ENCODE measurements at places on chromosomes 2 and 18.

GRCh38 chr2:120892967-120893667 lies 157.4 kb downstream of the GLI2 start:
- DNase-seq: no peak

DNA sequence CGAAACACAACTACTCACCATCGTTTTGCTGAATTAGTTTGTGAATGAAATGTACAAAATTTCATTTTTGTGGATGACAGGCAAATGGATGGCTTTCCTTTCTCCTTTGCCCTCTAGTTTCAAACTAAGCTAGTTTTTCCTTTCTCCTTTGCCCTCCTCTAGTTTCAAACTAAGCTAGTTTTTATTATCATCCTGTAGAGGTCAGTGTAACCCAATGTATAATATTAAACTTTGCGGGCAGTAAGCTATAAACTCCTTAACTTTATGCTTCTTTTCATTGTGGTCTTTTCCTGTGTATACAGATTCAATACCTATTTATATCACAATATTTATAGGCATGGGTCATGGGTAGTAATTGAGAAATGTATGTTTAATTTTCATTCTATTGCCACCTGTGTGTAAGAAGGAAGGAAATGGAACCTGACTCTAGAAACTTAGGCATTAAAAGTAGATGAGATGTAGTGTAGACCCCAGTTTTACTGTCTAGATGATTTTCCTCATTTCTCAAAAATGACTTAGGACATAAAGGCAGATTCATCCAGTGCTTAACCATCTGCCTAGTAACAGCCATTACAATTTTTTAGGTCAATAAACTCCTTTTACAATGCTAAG lies 58.1 kb downstream of the MAP3K19 start:
- no peak for DNase-seq

- no peak for DNase-seq
Measured at GRCh38 chr2:47096451-47096850, 58.7 kb downstream of the STPG4 start.

GRCh38 chr18:36993068-36993467 lies 164.1 kb downstream of the KIAA1328 start:
- no peak for DNase-seq

DNA sequence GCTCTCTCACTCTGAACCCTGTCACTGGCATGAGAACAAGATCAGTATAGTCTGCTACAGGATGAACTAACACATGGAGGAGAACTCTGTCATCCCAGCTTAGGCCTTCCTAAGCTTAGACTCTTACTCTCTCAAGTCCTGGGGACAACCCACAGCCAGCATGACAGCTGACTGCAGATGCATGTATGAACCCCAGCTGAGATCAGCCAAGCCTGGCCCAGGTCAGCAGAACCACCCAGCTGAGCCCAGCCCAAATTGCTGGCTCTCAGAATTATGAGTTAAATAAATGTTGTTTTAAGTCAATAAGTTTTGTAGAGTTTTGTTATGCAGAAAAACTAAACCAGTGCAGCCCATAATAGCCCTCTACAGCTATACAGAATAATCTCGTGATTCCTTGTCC lies 287.3 kb downstream of the TNS1 start:
- no peak for DNase-seq

GRCh38 chr2:177315364-177315763 lies 50.8 kb upstream of the NFE2L2 start:
- no peak for DNase-seq

GRCh38 chr2:207772844-207773205 lies 3.1 kb upstream of the FZD5 start:
- DNase-seq: no peak

GRCh38 chr2:217371781-217372213 lies 511.9 kb upstream of the TNP1 start:
- no peak for DNase-seq

DNA sequence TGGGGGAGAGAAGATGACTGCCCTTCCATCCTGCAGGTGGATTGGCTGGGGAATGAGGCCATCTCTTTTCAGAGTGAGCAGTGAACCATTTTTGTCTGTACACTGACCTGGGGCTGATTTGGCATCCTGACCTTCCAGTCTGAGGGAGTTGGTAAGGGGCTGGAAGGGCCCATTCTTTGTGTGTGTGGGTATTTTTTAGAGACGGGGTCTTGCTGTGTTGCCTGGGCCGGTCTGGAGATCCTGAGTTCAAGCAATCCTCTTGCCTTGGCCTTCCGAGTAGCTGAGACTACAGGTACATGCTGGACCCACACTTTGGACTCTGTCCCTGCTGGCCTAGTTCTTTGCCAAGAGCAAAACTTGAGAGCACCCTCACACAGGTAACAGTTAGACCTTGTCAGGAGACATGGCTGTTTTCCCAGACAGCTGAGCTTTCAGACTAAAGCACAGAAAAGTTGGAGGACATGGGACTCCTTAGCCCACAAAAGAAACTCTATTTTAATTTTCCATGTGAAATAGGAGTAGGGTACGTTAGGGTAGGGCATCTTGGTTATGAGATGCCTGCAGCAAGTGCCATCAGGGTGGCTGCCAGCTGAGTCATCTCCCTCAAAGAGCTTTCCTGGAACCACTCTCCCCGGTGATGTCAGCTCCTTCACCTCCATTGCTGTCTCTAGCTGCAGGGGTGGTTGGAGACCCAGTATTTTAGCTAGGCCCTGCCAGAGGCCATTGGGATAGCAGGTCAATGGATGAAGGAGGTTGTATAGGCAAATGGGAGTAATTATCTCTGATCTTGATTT lies 60.7 kb downstream of the DGKD start:
- no peak for DNase-seq

GRCh38 chr2:46872902-46873603 lies 42.6 kb downstream of the MCFD2 start:
- no peak for DNase-seq

Measured in stimulated activated CD8-positive, alpha-beta memory T cell treated with anti-CD3 and anti-CD28 coated beads, Interleukin-12 subunit alpha, Interleukin-12 subunit beta, amount 100 ng/mL, for 1 hour (primary cell).